ENCODE measurements at places on chromosomes 6 and 20. TPM values are rescaled to one million over a fixed set of nuclear protein-coding genes. Genes with fewer than 3 reads are reported as not detected.

DNA sequence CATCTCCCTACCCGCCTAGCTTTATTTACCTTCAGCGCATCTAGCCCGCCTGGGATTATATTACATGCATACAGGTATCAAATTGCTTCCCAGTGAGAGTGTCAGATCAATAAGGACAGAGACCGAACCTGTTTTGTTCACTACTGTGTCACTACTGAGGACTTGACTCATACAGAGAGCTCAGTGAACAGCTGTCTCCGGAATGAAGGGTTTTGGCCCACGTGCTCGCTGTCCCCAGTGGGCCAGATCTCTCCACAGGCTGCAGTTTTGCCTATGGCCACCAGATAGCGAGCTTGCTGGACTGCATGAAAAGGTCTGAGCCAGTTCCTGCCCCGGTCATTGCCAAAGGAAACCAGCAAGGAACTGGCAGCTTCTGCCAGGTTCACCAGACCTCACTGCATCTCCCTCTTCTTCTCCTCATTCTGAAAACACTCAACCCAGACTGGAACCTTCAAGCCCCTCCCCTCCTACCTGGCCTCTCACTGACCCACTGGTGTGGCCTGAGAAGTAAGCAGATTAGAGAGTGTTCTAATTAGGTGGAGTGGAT is 150.8 kb downstream of the ZMYND8 start:
- H3K4me1 ChIP-seq: no peaks in the 10 kb centered on the region
- no peak overlapping the region for H3K27ac ChIP-seq
- peaks cover 26% of the 10 kb centered on the region for H3K36me3 ChIP-seq
- DNase-seq: peak; percentile 78

GRCh38 chr20:25076731-25077609 is 5.0 kb downstream of the VSX1 start:
- no peaks in the 10 kb centered on the region for H3K36me3 ChIP-seq
- peak overlapping the region; percentile 28 for H3K4me3 ChIP-seq
- no peak overlapping the region for H3K27ac ChIP-seq
- H3K4me1 ChIP-seq: peaks cover 10% of the 10 kb centered on the region
- no peak for DNase-seq

Gene FNDC1
- total RNA-seq: 1.1 TPM

- no peak overlapping the region for H3K4me3 ChIP-seq
- no peak overlapping the region for H3K27ac ChIP-seq
- DNase-seq: no peak
- no peaks in the 10 kb centered on the region for H3K36me3 ChIP-seq
- H3K27me3 ChIP-seq: no peaks in the 10 kb centered on the region
- no peaks in the 10 kb centered on the region for H3K4me1 ChIP-seq
Measured at GRCh38 chr6:109626311-109626710, 64.7 kb downstream of the AK9 start.

DNA sequence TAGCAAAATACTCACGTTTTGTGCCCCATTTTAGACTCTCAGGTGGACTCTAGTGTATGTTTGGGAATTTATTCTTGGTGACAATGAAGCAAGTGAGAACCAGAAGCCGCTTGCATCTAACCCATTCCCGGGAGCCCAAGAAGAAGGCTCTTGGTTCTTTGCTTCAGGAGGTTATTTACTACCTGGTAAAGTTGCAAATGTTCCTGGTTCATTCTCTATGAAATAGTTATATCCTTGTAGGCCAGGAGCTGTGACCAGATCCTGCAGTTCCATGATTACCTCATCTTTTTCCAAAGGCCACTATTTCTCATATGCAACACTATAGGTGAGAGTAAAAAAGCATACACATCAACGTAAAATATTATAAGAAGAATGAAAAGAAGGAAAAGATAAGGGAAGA is 60.9 kb upstream of the FABP7 start:
- H3K4me1 ChIP-seq: no peaks in the 10 kb centered on the region
- H3K27ac ChIP-seq: no peak overlapping the region
- DNase-seq: no peak
- no peaks in the 10 kb centered on the region for H3K27me3 ChIP-seq

Gene BAG2
- total RNA-seq: 7.1 TPM

Gene NOX3
- not detected for total RNA-seq

- no peaks in the 10 kb centered on the region for H3K4me1 ChIP-seq
- no peak overlapping the region for H3K27ac ChIP-seq
- H3K27me3 ChIP-seq: peaks cover 12% of the 10 kb centered on the region
Measured at GRCh38 chr6:137471986-137472385, 22.2 kb downstream of the OLIG3 start.

- no peaks in the 10 kb centered on the region for H3K27me3 ChIP-seq
- H3K4me1 ChIP-seq: no peaks in the 10 kb centered on the region
- no peaks in the 10 kb centered on the region for H3K36me3 ChIP-seq
- H3K27ac ChIP-seq: no peak overlapping the region
- H3K4me3 ChIP-seq: no peak overlapping the region
Measured at GRCh38 chr6:127069659-127070279, 48.7 kb upstream of the RSPO3 start.

Gene NDUFAF5
- total RNA-seq: 20.1 TPM

DNA sequence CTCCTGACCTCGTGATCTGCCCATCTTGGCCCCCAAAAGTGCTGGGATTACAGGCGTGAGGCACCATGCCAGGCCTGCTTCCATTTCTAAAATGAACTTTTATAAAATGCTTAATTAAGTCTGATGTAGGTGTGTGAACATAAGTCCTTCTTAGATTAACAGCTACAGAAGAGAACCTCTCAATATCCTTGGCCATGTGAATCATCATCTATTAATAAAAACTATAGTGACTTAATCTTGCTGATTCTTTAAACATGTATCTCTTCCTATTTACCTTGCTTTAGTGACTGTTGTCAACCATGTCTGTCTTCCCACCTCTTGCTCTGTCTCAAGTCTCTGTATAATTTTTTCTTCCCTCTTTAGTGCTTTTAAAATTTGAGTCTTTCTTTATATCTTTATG is 127.1 kb downstream of the JARID2 start:
- no peak overlapping the region for H3K27ac ChIP-seq
- H3K36me3 ChIP-seq: no peaks in the 10 kb centered on the region
- H3K4me1 ChIP-seq: peaks cover 35% of the 10 kb centered on the region
- H3K27me3 ChIP-seq: no peaks in the 10 kb centered on the region
- H3K4me3 ChIP-seq: no peak overlapping the region
- no peak for DNase-seq

GRCh38 chr6:40631744-40632143 is 44.6 kb upstream of the LRFN2 start:
- no peaks in the 10 kb centered on the region for H3K27me3 ChIP-seq
- H3K36me3 ChIP-seq: no peaks in the 10 kb centered on the region
- no peak overlapping the region for H3K27ac ChIP-seq
- H3K4me3 ChIP-seq: no peak overlapping the region
- DNase-seq: no peak

DNA sequence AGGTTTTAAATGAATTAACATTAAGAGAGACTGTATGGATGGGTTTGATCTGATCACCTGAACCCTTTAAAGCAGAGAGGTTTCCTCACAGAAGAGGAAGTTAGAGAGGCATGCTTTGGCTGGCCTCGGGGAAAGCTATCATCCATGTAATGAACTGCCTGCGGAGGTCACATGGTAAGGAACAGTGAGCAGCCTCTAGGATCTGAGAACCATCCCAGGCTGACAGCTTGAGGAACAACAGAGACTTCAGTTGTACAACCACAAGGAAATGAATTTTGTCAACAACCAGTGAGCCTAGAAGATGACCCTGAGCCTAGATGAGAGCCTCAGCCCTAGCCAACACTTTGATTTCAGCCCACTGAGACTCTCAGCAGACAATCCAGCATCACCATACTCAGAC is 2.9 kb upstream of the COL21A1 start:
- H3K36me3 ChIP-seq: no peaks in the 10 kb centered on the region
- no peak overlapping the region for H3K4me3 ChIP-seq
- H3K27me3 ChIP-seq: no peaks in the 10 kb centered on the region
- DNase-seq: no peak

DNA sequence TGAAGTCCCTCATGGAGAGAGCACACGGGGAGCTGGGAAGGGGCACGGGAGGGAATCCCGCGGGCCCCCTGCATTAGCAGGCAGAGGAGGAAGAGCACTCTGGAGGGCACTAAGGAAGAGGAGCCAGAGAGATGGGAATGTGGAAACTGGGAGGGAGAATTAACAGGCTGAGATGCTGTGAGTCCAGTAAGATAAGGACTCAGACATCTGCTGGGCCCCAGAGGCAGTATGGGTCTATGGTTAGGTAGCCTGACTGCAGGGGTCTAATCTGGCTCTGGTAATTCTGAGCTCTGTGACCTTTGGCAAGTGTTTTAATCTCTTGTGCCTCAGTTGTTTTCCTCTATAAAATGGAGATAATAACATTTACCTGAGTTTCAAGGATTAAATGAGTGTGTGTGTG is 15.7 kb upstream of the SRSF3 start:
- H3K36me3 ChIP-seq: no peaks in the 10 kb centered on the region
- H3K27me3 ChIP-seq: no peaks in the 10 kb centered on the region
- H3K4me3 ChIP-seq: no peak overlapping the region
- H3K4me1 ChIP-seq: no peaks in the 10 kb centered on the region
- H3K27ac ChIP-seq: no peak overlapping the region

DNA sequence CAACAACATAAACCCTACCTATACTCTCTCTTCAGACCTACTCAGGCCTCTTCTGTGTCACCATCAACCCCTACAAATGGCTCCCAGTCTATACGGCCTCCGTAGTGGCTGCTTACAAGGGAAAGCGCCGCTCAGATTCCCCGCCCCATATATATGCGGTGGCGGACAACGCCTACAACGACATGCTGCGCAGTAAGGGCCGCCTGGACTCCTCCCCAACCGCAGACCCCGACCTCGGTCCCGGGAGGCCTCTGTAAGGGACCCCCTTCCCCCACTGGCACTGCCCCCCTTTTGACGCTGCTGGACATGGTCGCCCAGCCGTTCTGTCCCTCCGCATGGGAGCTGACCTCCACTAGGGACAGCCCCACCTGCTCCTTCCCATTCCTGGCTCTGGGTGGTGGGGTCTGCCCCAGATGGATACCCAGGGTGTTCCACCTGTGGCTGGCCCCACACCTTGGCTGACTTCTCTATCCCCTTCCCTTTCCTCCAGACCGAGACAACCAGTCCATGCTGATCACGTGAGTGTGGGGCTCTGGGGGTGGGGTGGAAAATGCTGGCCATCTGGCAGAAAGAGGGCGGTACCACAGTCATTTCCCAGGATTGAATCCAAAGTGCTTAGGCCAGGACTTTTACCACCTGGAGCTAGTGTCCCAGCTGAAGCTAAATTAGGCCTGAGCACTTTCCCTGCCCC is 25.0 kb downstream of the MYH7B start:
- peaks cover 20% of the 10 kb centered on the region for H3K27me3 ChIP-seq
- no peaks in the 10 kb centered on the region for H3K4me1 ChIP-seq
- H3K27ac ChIP-seq: no peak overlapping the region
- H3K4me3 ChIP-seq: no peak overlapping the region

GRCh38 chr6:127131772-127132376 is 13.4 kb downstream of the RSPO3 start:
- no peaks in the 10 kb centered on the region for H3K4me1 ChIP-seq
- no peaks in the 10 kb centered on the region for H3K27me3 ChIP-seq
- no peak overlapping the region for H3K27ac ChIP-seq

DNA sequence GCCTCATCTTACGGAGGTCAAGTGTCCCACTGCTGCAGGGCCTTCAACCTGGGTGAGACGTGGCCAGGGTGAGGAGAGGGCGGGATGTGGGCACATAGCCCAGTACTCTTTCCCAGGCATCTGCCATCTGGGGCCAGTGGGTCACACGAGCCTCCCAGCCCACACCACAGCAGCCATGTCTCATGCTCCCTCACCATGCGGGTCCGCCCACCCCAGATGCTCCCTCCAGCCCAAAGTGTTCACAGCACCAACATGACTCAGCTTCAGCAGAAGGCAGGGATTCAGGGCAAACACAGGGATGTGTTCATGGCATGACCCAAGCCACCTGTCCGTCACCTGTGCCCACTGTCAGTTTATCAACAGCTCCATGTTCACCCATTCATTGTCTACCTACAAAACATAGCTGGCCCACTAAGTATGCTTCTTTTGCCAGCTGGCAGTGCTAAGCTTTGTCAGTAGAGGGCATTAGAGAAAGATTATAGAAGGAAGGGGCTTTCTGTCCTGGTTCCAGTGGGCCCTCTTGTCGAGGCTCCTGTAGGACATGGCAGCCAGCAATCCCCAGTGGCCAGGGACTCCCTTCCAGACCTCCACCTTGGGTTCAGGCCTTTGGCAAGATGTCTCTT is 109.2 kb downstream of the FOXF2 start:
- H3K4me1 ChIP-seq: no peaks in the 10 kb centered on the region
- no peaks in the 10 kb centered on the region for H3K27me3 ChIP-seq
- no peak for DNase-seq
- no peaks in the 10 kb centered on the region for H3K36me3 ChIP-seq
- no peak overlapping the region for H3K27ac ChIP-seq

- no peak for DNase-seq
- H3K4me3 ChIP-seq: no peak overlapping the region
- H3K36me3 ChIP-seq: no peaks in the 10 kb centered on the region
- no peaks in the 10 kb centered on the region for H3K27me3 ChIP-seq
- H3K4me1 ChIP-seq: peaks cover 7% of the 10 kb centered on the region
Measured at GRCh38 chr6:105875974-105876640, 210.0 kb upstream of the PRDM1 start.

Gene PROKR2
- total RNA-seq: not detected

Gene NR2E1
- not detected for total RNA-seq

Gene CD93
- 160 TPM for total RNA-seq

GRCh38 chr20:58616411-58616810 is 34.7 kb upstream of the STX16 start:
- no peak overlapping the region for H3K27ac ChIP-seq
- H3K36me3 ChIP-seq: no peaks in the 10 kb centered on the region
- peaks cover 16% of the 10 kb centered on the region for H3K27me3 ChIP-seq

DNA sequence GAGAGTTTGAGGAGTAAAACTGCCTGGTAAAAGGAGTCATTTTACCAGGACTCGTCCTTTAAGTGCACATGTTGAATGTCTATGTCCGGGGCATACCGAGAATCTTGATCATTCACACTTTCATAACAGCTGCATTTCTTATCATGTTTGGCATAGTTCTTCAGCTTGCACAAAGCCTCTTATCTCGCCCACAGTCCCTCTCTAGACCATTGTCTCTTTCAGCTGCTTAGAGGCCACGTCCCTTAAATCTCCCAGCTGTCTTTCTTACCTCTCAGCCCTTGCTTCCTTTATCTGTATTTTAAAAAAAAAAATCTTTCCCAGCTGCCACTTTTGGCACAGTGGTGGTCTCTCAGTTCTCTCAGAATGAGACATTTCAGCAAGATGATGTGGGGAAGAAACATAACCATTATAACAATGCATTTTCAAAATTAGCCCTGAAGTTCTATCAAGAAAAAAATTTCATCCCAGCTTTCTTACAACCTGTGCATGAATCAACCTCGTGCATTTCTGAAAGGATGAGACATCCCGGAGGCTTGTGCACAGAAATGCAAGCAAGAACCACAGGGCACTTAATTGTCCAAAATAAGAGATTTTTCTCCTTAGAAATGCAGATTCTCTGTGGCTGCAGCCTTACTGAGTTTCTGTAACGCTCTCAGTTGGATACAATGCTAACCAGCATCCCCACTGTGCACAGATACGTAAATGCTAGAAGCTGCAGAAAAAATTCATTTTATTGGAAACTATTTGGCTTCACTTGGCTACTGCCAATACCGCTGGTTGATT is 24.2 kb downstream of the RBM24 start:
- H3K4me1 ChIP-seq: no peaks in the 10 kb centered on the region
- no peak overlapping the region for H3K27ac ChIP-seq
- DNase-seq: no peak
- no peaks in the 10 kb centered on the region for H3K27me3 ChIP-seq
- no peaks in the 10 kb centered on the region for H3K36me3 ChIP-seq
